GM03348 (cell line): ENCODE measurements at places on chromosomes 7 and 10.

DNA sequence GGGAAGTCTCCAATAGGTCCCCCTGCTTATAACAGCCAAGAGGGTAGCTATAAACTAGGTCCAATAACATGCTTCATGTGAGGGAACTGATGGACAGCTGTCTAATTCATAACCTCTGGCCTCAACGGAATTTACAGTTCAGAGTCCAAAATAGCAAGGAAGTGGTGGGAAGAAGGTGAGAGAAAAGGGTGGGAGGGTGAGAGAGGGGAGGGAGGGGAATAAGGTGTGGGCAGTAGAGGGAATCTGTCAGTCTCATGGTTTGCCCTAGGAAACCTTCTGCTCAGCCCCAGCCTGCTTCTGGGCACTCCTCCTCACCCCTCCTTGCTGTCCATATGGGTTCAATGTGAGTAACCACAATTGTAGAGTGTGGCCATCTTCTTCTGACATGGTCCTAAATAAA, 133.4 kb upstream of the ADO start:
- no peak for DNase-seq

- no peak for DNase-seq
Observed at GRCh38 chr7:70787771-70788170, 344.2 kb upstream of the GALNT17 start.

DNA sequence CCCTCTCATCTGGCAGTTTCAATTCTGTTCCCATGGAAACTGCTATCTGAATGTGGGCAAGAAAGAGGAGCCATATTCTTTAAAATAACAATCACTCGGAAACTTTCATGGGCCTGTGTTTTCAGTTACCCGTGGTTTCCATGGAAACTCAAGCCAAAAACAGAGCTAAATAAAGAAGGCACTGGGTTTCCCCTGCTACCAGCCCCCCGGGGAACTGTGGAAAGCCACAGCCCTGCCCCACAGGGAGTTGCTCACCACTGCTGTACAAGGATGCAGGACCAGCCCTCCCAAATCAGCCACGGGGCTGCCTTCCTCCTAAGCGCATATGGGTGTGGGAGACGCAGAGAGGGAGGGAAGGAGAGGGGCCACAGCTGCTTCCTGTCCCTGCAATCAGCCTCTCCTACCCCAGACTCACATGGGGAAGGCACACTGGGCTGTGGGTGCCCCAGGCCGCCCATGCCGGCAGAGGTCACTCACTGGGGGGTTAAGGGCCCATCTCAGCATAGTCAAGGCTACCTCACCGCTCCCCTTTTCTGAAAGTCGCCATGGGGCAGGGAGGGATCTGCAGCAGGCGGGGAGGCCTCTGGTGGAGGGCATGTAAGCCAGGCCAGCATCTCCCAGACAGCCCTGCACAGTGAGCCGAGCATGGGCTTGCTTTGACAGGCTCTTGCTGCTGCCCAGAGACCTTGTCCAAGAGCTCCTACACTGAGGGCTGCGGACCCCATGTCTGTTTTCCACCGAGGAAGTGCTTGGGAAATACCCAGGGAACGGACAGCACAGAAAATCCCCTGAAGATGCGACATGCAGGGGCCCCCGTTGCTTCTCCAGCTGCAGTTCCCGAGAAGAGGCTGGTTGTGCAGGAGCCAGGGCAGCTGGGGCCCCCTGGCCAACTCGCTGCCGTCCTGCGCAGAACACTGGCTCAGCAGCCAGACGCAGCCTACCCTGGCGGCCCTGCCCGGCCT, 157.3 kb upstream of the PPP2R2D start:
- no peak for DNase-seq

DNA sequence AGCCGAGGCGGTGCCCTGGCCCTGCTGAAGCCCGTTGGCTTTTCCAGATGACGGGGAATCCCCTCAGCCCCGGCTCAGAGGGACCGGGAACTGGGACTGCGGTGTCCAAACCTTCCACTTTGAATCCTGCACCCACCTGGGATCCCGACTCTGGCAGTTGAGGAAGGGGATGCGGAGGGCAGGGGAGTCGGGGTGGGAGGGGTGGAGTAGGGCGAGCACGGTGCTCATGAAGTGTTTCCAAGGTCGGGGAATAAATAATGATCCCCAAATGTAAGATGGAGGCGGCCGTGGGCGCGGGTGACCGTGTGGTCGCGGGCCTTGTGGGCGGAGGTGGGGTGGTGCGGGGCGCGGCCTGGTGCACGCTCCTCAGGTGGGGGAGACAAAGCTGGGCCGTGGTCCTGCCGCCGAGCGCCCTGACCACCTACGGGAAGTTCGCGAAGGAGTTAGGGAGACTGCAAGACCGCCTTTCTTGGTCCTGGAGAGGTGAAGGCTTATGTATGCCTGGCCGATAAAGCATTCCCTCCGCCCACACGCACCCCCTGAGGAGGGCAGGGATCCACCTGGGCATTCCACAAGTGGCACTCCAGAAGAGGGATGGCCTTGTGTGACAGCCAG, 1.4 kb downstream of the MTURN start:
- DNase-seq: no peak

DNA sequence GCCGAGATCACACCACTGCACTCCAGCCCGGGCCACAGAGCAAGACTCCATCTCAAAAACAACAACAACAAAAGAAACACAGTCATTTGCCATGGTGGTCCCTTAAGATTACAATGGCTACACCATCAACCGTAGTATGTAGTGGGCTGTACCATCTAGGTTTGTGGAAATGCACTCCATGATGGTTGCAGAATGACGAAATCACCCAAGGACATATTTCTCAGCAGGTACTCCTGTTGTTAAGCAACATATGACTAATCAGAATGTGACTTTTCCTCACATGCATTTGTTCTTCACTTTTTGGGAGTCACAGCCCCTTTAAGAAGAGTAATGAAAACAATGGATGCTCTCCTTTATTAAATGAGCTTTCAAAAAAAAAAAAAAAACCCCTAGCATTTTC, 11.0 kb downstream of the SVIL start:
- DNase-seq: no peak

GRCh38 chr10:5811387-5811821, 1.8 kb downstream of the GDI2 start:
- DNase-seq: peak; percentile 54

- no peak for DNase-seq
Observed at GRCh38 chr10:72819053-72819452, 74.5 kb upstream of the OIT3 start.

- no peak for DNase-seq
Observed at GRCh38 chr7:128673571-128673970, 1.5 kb downstream of the GARIN1A start.

DNA sequence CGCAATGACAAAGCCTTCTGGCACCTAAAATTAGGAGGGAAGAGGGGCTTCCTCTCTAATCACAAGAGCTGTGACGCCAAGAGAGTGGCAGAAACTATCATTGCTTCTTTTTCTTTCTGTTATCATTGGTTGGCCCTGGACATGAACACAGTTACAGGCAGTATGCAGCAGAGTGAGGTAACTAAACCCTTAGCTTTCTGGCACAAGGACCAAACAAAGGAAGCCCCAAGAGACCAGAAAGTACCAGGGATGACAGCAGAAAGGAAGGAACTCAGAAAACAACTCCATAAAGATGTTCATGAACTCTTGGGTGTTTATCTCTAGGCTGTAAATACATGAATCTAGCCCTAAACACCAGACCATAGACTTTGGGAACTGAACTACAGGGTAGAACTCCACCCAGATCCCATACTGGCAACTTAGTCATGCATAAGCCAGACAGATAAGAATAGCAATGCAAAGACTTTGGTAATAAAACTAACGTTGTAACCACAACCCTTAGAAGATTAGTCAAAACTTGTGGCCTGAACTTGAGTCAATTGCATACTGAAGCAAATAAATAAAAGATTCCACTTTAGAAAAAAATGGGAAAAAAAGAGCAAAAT, 195.7 kb upstream of the PTN start:
- peak; percentile 61 for DNase-seq

DNA sequence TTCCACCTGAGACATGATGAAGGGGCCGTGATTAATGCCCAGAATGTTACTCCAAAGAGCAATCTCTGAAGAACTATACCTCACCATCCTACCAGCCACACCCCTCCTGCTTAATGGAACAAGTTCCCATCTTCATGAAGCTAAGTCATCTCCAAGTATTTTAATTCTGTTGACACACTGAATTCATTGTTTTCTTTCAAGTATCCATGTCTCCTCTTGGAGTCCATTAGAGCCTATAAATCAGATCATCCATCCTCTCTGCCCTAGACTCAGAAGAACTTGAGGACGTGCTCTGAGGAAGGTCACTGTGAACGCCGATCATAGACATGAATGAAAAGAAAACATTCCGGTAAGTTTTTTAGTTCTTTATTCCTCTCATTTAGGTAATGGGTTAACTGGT, 126.8 kb downstream of the RSU1 start:
- DNase-seq: no peak
